GM23338 (cell line): ENCODE measurements at places on chromosomes 16 and 17.
A peak's percentile ranks its signal among the peaks of the same experiment; 100 is the strongest.

GRCh38 chr17:19365833-19366636 is 3.5 kb upstream of the B9D1 start:
- H3K36me3 ChIP-seq: no peaks in the 10 kb centered on the region
- DNase-seq: no peak
- H3K4me3 ChIP-seq: no peak overlapping the region
- no peak overlapping the region for H3K27ac ChIP-seq
- no peaks in the 10 kb centered on the region for H3K27me3 ChIP-seq

GRCh38 chr17:1693339-1693738 is 8.7 kb upstream of the PRPF8 start:
- H3K27ac ChIP-seq: no peak overlapping the region
- H3K4me1 ChIP-seq: no peaks in the 10 kb centered on the region
- H3K36me3 ChIP-seq: no peaks in the 10 kb centered on the region
- no peak for DNase-seq
- no peaks in the 10 kb centered on the region for H3K27me3 ChIP-seq
- H3K4me3 ChIP-seq: no peak overlapping the region

GRCh38 chr16:72468582-72468981 is 296.6 kb upstream of the PMFBP1 start:
- no peaks in the 10 kb centered on the region for H3K36me3 ChIP-seq
- no peaks in the 10 kb centered on the region for H3K4me1 ChIP-seq
- no peak overlapping the region for H3K4me3 ChIP-seq
- no peak for DNase-seq
- no peak overlapping the region for H3K27ac ChIP-seq

GRCh38 chr17:81364278-81365147 is 30.7 kb upstream of the BAHCC1 start:
- H3K36me3 ChIP-seq: no peaks in the 10 kb centered on the region
- peak overlapping the region; percentile 36; the same call in 1 of the 2 replicates for H3K4me3 ChIP-seq
- H3K27ac ChIP-seq: no peak overlapping the region
- H3K4me1 ChIP-seq: no peaks in the 10 kb centered on the region; the same call in 1 of the 2 replicates
- DNase-seq: peak; percentile 34
- no peaks in the 10 kb centered on the region for H3K27me3 ChIP-seq

DNA sequence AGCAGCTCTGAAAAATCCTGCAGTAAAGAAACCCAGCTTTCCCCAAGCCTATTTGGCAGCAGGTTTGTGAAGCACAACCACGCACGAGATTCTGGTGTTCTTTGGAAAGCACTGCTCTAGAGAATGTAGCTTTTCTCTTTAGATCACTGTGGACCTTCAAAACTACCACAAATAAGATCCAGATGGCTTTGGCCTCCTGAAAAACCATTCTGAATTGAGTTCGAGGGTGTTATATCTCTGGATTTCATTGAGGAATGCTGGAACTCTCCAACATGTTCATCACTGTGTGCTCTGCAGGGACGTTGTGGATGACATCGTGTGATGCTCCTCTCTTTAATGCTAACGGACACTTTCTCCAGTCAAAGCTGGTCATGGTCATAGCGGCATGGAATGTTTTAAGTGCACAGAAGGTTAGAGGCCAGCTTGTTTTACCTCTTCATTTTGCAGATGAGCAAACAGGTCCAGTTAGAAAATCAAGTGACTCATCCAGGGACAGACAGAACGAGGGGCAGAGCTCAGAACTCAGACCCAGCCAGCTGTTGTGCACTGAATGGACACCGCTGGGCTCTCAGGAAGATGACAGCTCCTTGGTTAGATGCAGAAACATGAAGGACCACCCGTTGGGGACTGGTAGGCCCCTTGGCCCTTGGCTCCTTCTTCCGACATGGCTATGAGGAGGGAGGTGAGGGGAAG is 37.2 kb downstream of the CCDC42 start:
- no peaks in the 10 kb centered on the region for H3K27me3 ChIP-seq
- no peak overlapping the region for H3K27ac ChIP-seq
- H3K36me3 ChIP-seq: no peaks in the 10 kb centered on the region
- no peak overlapping the region for H3K4me3 ChIP-seq
- DNase-seq: no peak
- no peaks in the 10 kb centered on the region for H3K4me1 ChIP-seq

DNA sequence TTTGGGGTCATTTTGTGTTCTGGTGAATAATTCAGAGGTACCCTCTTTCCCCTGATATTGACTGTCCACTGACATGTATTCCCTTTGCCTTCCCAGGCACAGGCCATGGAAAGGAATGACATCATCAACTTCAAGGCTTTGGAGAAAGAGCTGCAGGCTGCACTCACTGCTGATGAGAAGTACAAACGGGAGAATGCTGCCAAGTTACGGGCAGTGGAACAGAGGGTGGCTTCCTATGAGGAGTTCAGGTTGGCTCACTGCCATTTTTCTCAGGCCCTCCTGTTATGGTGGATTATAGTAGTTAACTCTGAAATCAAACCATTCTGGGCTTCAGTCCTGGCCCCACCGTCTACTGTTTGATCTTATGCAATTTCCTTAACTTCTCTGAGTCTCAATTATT is 1.6 kb upstream of the EFTUD2 start:
- DNase-seq: no peak
- no peaks in the 10 kb centered on the region; the same call in 1 of the 2 replicates for H3K36me3 ChIP-seq
- peaks cover 14% of the 10 kb centered on the region; the same call in 1 of the 2 replicates for H3K4me1 ChIP-seq
- H3K4me3 ChIP-seq: no peak overlapping the region
